Upper lobe of right lung (tissue), 1 donor: ENCODE measurements at places on chromosomes 12 and 14. TPM values are rescaled to one million over a fixed set of nuclear protein-coding genes. Genes with fewer than 3 reads are reported as not detected.

ZC2HC1C gene
- 4.5 TPM for total RNA-seq

SLC6A12 gene
- total RNA-seq: 11.1 TPM

SAMD4A gene
- 39.1 TPM for total RNA-seq

DPF3 gene
- 0.90 TPM for total RNA-seq

RDH16 gene
- 0.32 TPM for total RNA-seq

CACNA1C gene
- total RNA-seq: 15.6 TPM

TSPAN19 gene
- not detected for total RNA-seq

DIO2 gene
- total RNA-seq: 1.0 TPM

IL23A gene
- total RNA-seq: 0.81 TPM

LIN7A gene
- total RNA-seq: 18.9 TPM

TAS2R31 gene
- 3.0 TPM for total RNA-seq

LRRC10 gene
- not detected for total RNA-seq

TRIM9 gene
- total RNA-seq: 0.32 TPM

HOXC12 gene
- not detected for total RNA-seq

BLOC1S1 gene
- 129 TPM for total RNA-seq

IL31 gene
- total RNA-seq: not detected

LMNTD1 gene
- not detected for total RNA-seq

KRT77 gene
- not detected for total RNA-seq

HNF1A gene
- not detected for total RNA-seq

UBE3B gene
- 39.1 TPM for total RNA-seq

CAPZA3 gene
- total RNA-seq: not detected

TMEM229B gene
- 5.4 TPM for total RNA-seq

KRT82 gene
- total RNA-seq: not detected

CDH24 gene
- 7.8 TPM for total RNA-seq

REP15 gene
- total RNA-seq: 4.5 TPM

DPPA3 gene
- not detected for total RNA-seq

SPTB gene
- 3.0 TPM for total RNA-seq

SIX6 gene
- not detected for total RNA-seq

CLEC6A gene
- 2.0 TPM for total RNA-seq

RFX4 gene
- not detected for total RNA-seq

TAS2R7 gene
- total RNA-seq: not detected

RPL10L gene
- total RNA-seq: not detected

CINP gene
- total RNA-seq: 34.4 TPM

SOAT2 gene
- not detected for total RNA-seq

PMCH gene
- total RNA-seq: not detected

EID3 gene
- total RNA-seq: 4.4 TPM

LARP4 gene
- total RNA-seq: 63.6 TPM

UNC79 gene
- 0.09 TPM for total RNA-seq

KRT81 gene
- total RNA-seq: not detected

ERP29 gene
- 160 TPM for total RNA-seq

CABP1 gene
- 0.23 TPM for total RNA-seq

GPD1 gene
- total RNA-seq: 32.9 TPM

MOK gene
- total RNA-seq: 6.3 TPM

AQP2 gene
- not detected for total RNA-seq

B3GNT4 gene
- 0.46 TPM for total RNA-seq

ACSM4 gene
- total RNA-seq: not detected

DNAH10 gene
- total RNA-seq: 0.23 TPM

TC2N gene
- 56.7 TPM for total RNA-seq

TRHDE gene
- total RNA-seq: 7.3 TPM

KRT3 gene
- not detected for total RNA-seq

WNT5B gene
- 2.3 TPM for total RNA-seq

ZFC3H1 gene
- 44.8 TPM for total RNA-seq

AVPR1A gene
- 1.7 TPM for total RNA-seq

VCPKMT gene
- total RNA-seq: 6.2 TPM

PKP2 gene
- total RNA-seq: 1.9 TPM

CACNA2D4 gene
- total RNA-seq: 5.5 TPM

SLC5A8 gene
- total RNA-seq: 2.8 TPM

HEBP1 gene
- 86.2 TPM for total RNA-seq

SRRM4 gene
- total RNA-seq: 0.12 TPM
